SHP77 treated with DMSO at 0.1 percent for 48 hours (cell line): ENCODE measurements at places on chromosomes 3 and 15.

GRCh38 chr3:22334996-22335395 lies 584.0 kb upstream of the ZNF385D start:
- DNase-seq, result no peak

DNA sequence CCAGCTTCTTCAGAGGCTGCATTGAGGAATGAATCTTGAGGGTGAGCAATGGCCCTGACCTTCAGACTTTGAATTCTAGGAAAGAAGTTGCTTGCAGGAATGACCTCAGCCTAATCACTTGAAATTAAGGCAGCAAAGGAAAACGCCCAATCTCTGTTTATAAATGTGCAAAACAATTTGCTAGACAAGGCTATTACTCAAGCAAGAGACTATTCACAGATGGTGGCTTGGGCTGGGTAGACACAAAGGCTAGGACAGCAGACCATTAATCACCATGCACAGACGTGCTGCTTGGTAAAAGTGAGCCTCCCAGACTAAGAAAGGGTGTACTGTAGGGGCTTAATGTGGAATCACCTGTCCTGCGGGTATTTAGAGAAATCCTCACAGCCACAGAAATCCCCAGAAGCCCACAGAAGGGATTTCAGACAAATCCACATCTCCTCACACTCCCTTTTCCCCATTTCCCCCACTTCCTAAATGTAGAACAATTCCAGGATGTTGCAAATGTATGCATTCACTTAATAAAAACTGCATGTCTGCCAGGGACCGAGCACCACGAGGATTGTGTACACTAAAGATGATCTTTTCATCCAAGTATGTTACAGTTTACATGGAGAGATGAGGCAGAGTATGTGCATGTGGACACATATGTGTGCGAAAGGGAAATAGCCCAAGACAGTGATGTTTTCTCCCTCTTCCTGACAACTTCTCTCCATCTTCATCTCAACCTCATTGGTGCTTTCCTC lies 259.5 kb downstream of the THSD4 start:
- DNase-seq, result no peak

- no peak for DNase-seq
Measured at GRCh38 chr3:18446149-18446825, 21.1 kb upstream of the SATB1 start.

DNA sequence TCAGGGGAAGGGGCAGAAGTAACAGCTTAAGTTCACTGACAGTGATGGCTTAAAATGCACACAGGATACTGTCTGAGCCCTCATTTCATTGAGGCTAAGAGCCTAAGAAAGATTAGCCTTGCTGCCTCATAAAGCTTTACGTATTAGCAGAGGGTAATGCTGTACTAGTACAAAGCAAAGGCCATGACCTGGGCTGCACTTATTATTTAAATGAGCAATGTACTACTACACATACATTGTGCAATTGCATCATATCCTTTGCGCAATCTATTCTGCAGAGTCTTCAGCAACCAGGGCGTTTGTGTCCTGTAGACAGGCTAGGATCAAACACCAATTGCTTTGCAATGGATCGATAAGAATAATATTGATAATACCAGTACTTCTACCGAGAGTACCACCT lies 221.8 kb downstream of the TPRG1 start:
- no peak for DNase-seq

- DNase-seq, result no peak
Measured at GRCh38 chr3:8776406-8776805, 7.0 kb upstream of the OXTR start.

DNA sequence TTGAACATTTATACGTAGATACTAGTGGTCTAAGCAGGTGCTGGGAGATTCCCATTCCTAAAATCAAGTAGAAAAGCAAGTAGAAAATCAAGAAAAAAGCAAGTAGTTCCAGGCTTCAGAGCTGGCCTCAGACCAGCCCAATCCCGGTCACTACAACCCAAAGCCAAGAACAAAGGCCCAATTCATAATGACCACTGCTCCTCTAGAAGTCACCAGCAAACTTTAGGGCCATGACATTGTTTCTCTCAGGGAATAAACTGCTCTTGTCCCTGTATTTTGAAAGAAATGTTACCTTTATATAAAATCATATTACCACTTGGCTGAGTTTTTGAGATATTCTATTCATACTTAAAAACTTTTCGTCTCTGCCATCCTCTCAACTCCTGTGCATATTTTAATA lies 106.3 kb upstream of the IL12A start:
- no peak for DNase-seq

GRCh38 chr3:176262071-176262470 lies 935.2 kb downstream of the TBL1XR1 start:
- DNase-seq, result no peak

- no peak for DNase-seq
Measured at GRCh38 chr3:56787784-56788256, 13.9 kb downstream of the ARHGEF3 start.

GRCh38 chr3:142890592-142890991 lies 1.7 kb upstream of the PCOLCE2 start:
- no peak for DNase-seq

DNA sequence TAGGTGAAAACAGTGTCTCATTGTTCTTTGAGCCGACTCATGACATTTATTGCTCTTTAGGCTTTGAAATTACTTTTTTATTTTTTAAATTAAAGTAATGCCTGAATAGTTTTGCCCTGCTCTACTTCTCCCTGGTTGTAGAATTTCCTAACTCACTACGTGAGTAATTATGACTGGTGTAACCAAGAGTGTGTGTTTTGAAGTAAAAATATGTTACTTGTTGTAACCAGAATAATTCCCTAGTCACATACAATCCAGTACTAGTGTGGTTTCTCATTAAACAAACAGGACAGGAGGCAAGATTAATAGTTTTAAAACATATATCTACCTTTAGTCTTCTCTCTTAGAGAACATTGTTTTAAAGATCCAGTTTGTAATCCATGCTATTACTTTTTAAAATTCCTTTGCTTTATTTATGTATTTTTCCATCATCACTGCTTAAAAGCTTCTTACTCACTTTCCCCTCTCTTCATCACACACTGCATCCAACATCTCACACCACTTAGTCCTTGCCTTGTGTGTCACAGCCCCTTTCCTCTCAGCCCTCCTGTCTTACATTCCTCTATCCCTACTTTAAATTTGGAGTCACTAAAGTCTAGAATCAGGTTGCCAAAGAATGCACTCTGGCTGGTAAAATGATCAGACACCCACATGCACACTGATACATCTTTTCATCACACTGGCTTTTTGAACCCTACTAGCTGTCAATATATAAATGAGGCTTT lies 219.7 kb downstream of the WNT5A start:
- DNase-seq, result no peak

DNA sequence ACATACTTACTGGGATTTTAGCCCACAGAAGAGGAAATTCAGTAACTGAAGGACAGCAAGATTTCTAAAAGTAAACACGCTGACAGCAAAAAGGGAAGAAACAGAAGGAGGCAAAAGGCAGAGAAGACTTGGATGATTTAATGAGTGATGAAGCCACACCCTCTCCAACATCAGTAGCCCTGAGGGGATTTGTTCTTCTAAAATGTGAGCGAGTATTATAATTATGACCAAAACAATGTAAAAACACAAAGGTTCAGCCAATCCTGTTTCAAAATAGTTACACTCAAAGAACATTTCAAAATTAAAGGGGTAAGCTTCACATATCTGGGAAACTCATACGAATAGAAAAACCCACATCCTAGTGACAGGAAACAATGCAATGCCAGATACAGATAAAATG lies 25.0 kb downstream of the MCCC1 start:
- no peak for DNase-seq
